ENCODE measurements at places on chromosomes 5 and 9.

DNA sequence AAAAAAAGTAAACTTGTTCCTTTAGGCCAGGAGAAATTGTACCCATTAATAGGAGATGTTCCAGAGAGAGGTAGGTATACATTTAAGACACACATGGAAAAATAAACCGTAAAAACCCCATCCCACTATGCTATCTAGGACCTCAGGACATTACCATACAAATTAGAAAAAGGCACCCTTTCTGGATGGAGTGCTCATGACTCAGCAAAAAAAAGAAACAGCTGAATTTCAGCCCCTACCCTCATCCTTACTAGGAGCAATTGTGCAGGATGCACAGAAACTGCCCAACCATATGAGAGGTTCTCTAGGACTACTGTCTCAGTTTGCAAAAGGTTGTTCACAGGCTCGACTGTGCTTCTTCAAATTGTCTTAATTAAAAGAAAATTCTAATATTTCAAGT, 368.2 kb downstream of the HINT1 start:
- DNase-seq, result no peak

DNA sequence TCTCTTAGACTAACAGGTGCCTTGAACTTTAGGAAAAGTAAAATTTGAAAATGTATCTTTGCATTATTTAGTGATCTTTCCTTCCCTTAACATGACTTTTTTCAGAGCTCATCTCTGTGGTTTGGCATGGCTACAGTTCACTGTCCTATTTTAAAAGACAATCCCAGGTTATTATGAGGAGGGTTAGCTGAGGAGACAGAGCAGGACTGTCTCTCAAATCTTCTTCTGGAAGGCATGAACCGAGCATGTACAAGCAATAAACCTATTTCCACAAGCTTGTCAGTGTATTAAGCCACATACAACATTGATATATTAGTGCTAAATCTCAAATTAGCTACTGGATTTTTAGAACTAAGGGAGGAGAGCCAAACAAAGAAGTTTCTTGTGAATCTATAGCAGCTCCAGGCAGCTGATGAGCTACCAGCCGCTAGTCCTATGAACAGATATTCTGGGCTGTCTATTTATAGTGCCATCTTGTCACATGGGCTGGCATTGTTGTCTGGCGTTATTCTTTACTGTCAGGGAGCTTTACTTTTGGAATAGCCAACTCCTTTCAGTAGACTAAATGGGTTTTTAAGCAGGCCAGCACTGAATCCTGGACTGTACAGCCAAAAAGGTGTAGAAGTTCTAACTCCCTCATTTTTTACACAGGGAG, 171.2 kb upstream of the ACTBL2 start:
- no peak for DNase-seq

DNA sequence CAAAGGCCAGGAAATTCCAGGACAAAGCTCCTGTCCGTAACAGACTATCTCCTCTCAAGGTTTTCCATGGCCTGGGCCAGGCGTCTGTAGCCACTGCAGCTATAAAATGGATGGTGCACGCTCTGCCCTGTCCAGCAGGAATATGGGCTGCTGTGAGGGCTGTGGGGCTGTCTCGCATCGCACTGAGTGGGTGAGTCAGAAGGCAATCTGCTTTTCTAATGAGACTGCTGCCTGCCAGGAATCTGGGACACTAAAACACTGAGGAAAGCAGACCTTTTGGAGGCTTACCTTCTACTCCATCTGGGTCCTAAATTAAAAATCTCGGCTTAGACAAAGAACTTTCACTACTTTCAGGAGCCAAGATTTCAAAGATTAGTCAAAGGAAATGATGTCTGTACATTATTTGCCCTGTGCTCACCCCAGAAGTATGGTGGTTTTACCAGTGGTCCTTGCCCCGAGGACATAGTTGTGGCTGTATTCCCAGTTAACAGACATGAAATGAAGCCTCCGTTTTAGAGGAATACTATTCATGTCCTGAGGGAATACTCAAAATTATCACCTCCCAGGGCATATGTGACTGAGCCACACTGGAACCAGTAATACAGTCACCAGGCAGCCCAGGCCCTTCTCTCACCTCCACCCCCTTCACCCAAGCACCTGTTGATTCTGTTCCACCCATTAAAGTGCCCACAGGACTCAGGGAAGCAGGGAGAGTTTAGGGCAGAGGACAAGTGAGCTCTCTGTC, 56.4 kb downstream of the PFDN1 start:
- no peak for DNase-seq

DNA sequence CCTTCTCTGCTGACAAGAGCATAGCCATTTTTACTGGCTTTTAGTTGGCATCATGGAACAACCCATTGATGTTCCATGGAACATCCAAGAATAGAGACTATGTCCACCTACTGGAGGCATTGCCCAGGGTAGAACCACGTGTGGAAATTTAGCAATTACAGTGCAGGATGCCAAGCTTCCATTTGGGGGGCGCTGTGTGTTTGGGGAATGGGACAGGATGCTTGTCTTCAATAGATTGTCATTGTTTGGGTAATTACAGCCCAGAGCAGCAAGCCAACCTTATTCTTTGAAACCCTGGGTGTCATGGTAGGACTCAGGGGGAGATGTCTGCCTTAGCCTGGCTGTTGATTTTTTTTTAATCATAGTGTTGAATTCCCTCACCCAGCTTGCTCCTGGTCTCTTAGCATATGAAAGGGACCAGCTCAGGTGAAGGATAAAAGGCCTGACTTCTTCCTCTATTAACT, 171.1 kb downstream of the DOCK2 start:
- no peak for DNase-seq

GRCh38 chr9:109317311-109317978, 3.4 kb downstream of the EPB41L4B start:
- DNase-seq, result no peak

GRCh38 chr9:15307523-15307841, 466 bp upstream of the TTC39B start:
- no peak for DNase-seq

DNA sequence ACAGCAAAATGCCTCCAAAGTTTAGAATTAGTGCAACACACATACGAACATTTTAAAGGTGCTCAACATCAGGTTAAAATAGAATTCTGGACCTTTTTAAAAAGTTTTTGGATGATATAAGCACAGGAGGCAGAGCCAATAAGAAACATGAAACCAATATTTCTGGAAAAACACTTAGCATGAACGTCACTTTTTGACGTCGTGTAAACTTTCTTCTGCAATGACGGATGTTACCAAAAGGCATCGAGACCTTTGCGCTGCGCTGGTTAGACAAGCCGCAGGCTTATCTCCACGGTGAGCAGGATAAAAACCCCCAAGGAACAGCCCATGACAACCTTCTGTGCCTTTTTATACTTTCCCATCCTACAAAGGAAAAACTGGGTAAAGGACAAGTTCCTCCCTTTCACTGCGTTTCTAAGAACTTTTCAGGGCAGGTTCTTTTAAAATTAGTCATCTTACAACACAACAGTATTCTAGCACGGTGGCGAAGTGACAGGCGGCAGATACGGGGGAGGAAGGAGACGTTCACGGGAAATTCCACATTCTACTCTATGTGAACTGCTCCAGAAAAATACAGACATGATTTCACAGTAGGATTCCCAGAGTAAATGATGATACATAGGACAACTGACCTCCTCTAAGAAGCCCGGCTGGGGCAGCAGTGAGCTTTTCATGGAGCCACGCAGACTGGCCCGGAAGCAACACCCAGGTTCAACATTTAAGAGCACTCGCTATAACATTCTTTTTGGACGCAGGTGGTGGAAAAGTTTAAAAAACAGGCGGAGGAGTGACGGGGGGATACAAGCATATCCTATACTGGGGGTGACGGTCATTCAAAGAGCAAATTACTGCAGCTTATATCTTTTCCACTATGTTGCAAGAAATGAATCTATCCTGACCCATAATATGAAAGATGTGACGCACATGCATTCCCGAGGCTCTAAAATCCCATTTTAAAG, 52.4 kb downstream of the USP20 start:
- no peak for DNase-seq

GRCh38 chr5:1874348-1874747, 8.4 kb downstream of the IRX4 start:
- DNase-seq, result no peak

- no peak for DNase-seq
Observed at GRCh38 chr9:28671000-28671399, 1097.7 kb upstream of the C9orf72 start.
